Endodermal cell (in vitro differentiated cells): ENCODE measurements at places on chromosomes 7 and 10.

DNA sequence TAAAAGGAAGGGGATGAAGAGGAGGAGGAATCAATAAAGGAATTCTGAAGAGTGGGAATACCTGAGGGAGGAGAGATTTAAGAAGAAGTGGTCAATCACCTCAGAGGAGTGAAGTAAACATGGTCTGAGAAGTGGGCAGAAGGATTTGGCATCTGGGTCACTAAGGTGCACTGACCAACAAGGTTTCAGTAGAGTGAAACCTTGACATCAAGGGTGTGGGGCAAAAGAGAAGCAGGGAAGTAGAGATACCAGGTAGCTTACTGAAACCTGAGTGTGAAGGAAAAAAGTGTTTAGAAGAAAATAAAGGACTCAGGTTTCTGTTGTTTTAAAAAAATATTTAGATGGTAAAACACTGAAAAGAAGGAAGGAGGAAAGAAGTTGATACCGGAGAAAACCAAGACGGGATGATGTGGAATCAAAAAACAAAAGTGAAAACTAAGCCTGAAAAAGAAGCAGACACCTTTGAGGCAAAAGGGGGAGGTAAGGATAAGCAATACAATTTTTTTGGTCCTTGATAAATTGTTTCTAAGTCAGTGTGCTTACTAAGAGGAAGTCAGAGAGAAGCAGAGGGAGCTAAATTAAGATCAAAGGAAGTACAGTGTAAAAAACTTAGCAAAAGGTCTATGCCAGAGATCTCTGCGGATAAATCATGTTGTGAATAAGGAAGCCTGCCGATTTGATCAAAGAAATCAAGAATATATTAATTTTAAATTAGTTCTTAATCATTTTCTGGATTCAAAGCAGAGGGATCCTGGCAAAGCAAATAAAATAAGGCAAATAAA is 137.2 kb upstream of the GPR22 start:
- no peak for DNase-seq

GRCh38 chr7:130909881-130910672 is 176.1 kb upstream of the KLF14 start:
- DNase-seq: no peak

GRCh38 chr10:47167591-47167990 is 132.4 kb upstream of the GDF10 start:
- DNase-seq: no peak

DNA sequence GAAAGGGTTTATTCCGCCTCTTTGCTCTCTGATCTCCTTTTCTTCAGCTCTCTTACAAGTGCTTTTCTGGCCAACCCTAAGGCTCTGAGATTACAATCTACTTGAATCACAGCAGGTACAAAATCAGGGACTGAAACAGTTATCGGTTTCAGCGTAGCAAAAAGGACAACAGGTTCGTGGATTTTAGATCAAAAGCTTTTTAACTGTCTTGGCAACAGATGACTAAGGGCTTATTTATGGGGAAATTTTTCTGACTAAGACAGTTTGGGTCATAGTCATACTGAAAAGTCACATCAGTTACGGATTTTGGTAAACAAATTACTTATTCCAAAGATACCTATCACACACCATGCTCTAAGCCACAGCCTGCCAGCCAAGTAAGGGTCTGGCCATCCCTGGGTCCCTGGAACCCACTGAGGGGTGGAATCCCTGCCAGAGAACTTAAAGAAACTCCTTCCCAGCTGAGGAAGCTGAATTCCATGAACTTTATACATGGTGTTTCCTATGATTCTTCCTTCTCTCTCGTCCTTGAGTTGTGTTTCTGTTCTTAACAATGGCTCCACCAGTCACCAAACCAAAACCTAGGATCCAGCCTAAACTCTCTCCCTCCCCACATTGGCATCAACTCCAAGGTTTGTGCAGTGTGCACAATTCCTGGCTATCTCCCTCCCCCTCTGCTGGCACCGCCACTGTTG is 169.3 kb downstream of the FAM107B start:
- DNase-seq: no peak

DNA sequence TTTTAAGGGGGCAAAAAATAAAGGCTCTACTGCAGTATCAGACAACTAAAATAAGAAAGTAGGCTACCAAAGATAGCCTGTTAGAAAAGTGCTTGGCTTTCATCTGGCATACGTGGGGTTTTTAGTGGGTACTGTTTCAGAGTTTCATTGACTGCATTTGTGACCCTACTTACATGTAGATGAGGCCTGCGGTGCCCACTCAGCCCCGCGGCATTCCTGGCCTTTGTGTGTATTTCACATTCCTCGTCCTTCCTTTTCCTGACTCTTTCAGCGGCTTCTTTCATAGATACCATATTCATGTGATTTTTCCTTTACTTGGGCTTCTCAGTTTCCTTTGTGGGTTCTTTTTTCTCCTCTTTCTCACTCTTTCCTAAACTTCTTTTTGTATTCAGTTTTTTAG is 50.7 kb downstream of the UBE3C start:
- DNase-seq: no peak

- no peak for DNase-seq
Observed at GRCh38 chr7:46664453-46664852, 743.4 kb upstream of the IGFBP3 start.

DNA sequence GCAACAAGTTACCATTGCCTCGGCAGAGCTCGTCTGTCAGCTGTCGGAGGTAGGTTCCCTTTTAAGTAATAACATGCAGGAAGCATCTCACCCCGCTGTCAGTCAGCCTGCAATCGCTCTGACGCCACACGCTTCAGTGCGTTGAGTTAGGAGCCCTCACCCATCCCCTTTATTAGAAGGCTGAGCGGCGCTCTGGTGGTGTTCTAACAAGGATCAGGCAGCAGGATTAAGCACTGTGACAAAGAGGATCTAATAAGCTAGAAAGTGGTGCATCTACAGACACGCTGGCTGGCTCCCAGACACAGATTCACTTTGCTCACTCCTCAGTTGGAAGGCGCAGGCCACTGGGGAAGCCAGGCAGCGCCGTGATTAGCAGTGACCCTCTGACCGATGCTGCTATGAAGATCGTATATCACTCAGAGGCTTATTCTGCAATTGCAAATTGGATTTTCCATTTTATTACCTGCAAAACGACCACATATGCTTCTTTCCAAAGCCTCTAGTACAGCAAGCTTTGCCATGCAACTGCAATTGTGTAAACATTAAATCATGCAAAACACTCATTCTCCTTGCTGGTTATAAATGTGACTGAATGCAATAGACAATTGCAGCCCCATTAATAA is 117.7 kb downstream of the RSU1 start:
- no peak for DNase-seq
